ENCODE measurements at places on chromosomes 1 and 21.
A peak's percentile ranks its signal among the peaks of the same experiment; 100 is the strongest.

GRCh38 chr1:212205843-212206242 lies 79.4 kb upstream of the PPP2R5A start:
- no peak for DNase-seq

DNA sequence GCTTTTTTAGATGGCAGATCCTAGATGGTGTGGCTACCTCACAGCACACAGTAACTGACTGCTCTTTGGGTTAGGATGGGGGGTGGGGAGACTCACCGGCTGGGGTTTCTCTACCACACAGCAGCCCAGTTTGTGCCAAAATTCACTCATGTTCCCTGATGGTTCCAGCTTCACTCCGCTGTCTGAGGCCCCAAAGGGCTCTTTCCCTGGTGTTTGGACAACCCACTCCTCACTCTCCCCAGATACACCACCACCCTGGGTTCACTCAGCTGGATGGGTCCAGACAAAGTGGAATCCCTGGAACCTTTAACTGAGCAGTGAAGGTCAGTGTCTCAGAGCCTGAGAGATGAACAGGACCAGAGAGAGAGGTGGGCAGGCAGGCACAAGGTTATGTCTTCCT lies 3.8 kb downstream of the CDC42SE1 start:
- DNase-seq: no peak

GRCh38 chr21:29550205-29550604 lies 251.5 kb downstream of the BACH1 start:
- no peak for DNase-seq

DNA sequence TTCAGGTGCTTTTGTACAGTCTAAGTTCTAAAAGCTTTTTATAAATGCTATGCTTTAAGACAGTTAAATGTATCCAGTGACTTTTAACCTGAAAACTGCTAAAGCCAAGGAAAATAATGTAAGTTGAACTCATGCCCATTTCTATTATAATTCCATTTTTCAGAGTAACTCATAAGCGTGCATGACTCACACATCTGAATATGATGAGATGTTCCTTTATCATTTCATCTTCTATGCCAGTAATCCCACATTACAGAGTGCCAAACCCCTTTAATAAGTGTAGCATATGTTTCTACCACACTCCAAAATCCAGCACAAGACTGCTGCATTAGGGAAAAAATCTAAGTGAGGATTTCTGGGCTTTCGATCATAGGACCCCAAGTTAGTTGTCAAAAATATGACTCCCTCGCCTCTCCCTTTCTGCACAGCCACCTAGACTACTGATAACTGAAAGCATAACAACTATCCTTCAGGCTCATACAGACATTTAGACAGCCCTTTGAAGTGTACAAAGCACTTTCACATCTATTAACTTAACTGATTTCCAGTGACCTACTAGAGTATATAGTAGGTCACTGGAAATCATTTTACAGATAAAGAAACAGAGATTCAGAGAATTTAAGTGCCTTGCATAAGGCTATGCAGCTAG lies 45.3 kb downstream of the JAK1 start:
- peak; percentile 31 for DNase-seq

DNA sequence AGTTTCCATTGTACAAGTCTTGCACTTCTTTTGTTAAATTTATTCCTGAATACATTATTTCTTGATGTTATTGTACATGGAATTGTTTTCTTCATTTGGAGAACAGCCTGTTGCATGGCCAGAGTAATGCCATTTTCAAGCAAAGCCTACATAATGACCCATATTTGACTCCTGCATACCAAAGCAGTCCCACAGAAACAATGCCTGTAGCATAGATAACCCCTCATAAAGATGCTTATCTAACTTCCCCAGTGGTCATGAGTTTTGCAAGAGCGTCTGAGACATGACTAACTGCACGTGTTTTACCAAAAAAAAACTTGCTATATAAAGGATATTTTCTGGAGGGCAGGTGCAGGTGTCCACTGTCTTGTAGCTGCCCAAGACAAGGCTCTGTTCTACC lies 30.3 kb upstream of the RLF start:
- DNase-seq: peak; percentile 30

DNA sequence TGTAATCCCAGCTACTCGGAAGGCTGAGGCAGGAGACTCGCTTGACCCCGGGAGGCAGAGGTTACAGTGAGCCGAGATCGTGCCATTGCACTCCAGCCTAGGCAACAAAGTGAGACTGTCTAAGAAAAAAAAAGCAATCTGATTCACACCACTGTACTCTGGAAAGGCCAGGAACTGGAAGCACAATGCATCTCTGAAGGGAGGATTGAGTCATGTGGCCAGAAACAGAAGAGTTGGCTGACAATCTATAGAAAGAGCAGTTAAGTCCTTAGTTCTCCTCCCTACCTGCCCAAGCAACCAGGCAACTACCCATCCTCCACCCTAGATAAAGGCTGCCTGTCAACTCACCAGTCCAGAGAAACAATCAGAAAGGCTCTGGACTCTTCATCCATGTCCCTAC lies 45.9 kb downstream of the PIK3R3 start:
- DNase-seq: no peak

- DNase-seq: no peak
Measured at GRCh38 chr1:67390041-67390887, 39.9 kb downstream of the SERBP1 start.

DNA sequence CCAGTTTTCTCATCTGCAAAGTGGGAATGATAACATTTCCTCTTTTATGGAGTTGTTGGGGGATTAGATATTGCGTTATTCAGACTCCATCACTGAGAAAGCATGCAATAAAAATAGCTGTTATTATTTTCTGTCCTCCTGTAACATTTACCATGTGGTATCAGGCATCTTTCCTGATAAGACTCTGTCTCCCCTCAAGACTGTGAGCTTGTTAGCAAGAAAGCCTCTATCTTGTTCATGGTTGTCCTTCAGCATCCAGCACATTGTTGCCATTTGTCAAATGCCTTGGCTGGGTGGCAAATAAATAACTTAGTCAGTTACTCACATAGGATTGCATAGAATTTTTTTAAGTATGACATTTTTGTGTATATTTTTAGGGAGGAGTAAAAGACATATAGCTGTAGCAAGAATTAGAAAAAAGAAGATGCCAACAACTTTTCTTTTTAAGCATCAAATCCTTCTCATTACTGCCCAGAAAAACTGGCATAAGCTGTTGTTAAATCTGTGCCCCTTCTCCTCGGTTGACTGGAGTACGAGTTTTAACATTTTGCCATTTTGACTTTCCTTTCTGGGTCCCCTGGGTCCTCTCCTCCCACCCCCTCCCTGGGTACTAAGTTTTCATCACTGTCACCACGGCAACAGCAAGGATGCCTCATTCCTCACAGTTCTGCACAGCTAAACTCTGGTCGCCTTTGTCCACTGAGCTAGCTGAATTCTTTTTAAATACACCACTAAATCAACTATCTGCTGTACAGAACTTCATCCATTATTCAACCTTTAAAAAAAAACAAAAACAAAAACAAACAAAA lies 1.0 kb upstream of the JAM2 start:
- DNase-seq: no peak

DNA sequence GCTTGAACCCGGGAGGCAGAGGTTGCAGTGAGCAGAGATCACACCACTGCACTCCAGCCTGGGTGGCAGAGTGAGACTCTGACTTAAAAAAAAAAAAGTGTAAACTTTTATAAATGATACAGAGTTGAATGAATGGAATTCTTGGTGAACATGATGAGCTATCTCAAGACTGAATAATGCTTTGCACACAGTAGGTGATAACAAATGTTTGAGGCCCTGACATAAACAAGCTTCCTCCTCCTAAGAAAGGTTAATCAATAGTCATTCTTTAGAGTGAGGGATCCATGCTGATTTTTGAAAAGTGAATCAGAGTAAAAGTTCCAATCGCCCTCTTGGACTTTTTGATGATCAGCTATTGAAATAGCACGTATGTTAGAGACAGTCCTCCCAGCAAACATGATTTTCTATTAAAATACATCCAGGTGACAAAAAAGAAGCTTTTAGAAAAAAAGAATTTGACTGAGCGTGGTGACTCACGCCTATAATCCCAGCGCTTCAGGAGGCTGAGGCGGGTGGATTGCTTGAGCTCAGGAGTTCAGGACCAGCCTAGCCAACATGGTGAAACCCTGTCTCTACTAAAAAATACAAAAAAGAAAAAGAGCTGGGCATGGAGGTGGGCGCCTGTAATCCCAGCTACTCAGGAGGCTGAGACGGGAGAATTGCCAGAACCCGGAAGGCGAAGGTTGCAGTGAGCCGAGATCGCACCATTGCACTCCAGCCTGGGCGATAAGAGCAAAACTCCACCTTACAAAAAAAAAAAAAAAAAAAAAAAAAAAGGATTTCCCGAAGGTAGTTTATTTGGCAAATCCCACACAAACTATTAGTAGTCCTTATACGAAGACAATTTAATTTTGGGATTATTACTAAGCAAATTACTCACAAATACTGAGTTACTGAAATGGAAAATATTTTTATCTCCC lies 181.8 kb downstream of the NFIA start:
- DNase-seq: no peak

GRCh38 chr1:240693036-240693435 lies 81.1 kb upstream of the GREM2 start:
- DNase-seq: no peak

- DNase-seq: no peak
Measured at GRCh38 chr1:186595969-186596368, 84.3 kb downstream of the PTGS2 start.

DNA sequence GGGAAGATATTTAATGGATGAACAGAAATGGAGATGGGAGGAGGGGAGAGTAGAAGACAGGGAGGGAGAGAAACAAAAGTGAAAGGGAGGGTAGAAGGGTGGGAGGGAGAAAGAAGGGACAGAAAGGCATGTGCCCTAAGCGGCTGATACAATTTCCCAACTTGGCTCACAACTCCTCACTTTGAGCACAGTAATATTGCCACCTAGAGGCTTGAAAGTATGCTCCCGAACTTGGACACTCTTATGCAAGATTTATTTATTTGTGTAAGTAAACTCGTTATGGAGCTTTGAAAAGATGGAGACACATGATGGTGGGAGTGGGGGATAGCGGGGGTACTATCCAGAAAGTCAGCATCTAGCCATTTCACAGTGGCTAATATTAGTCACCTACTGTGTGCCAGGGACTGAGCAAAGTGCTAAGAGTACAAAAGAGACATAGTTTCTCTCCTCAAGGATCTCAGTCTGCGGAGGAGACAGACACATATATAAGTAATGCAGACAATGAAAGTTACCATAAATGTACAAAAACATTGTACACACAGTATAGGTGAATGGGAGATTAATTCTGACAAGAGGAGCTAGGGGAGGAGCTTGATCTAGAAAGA lies 189.7 kb downstream of the SEC16B start:
- peak; percentile 20 for DNase-seq

GRCh38 chr1:19661721-19662228 lies 2.9 kb upstream of the HTR6 start:
- DNase-seq: no peak

DNA sequence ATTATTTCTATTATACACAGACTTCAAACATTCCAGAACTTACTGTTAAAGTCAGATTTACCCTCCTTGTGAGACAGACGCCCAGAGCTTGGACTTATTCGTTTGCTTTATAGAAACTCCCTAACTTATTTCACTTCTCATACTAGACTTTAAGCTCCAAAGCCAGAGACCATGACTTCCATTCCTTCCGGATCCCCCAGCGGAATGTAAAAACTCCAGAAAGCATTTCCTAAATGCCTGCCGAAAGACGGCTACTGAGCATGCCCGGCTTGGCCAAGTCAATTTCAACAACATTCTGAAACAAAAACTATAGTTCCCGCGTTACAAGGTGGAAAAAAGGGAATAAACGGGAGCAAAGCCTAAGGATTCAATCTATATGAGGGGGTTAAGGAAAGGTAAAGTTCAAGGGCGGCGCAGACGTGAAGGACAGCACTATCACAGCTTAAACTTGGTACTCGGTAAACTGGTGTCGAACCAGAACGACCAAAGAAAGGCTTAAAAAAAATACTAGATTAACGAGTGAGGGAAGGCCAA lies 1.1 kb downstream of the USP48 start:
- peak; percentile 12 for DNase-seq

DNA sequence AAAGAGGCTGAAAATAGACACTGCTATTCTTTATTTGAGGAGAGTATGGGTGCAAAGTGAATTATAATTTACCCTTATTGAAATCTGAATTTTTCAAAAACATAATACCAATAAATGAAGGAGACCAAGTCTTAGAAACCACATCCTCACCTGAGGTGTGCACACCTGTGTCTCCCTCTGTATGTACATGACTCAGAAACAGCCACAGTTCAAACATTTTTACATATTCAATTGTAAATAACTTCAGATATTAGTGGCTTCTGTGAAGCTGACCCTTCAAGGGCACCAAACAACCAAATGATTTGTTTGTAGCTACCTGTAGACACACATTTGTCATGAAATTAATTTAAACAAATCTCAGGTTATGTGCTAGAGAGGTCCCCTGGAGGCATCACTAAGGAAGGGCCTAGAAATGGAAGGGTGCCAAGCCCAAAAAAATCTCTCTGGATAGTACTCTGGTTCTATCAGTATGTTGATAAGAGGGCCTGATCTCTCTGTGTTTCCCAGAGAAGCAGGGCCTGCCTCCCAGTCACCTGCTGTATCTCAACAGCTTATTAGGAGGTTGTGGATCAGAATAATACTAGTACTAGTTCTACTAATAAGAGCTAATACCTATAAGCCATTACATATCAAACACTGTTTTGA lies 28.1 kb downstream of the ERI3 start:
- DNase-seq: no peak

DNA sequence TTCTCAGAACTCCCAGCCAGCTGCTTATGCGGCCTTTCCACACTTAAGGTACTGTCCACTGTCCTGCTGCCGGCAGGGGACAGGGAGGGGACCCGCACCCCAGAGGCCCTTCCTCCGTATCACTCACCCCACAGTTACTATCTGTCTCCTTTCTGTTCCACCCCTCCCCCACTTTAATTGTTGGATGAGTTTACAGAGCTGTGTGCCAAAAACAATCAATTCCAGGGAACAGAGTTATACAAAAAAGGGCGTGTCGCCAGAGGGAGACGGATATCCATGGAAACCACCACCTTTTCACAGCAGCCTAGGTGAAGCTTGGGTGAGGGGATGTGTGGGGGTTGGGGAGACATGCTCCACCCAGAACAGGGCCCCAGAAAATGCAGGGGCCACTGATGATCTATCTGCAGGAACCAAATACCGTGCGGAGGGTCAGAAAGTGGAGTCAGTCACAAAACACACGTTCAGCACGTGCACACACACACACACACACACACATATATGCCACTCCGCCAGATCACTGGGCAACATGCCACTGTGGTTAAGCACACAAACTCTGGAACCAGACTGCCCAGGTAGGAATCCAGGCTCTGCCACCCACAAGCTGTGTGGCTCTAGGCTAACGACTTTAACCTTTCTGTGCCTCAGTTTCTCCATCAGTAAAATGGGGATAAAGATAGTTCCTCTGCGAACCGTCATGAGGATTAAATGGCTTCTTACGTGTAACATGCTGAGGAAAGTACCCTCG lies 30.5 kb downstream of the CASZ1 start:
- DNase-seq: no peak

- DNase-seq: no peak
Measured at GRCh38 chr1:175409938-175410337, 217.4 kb upstream of the KIAA0040 start.

DNA sequence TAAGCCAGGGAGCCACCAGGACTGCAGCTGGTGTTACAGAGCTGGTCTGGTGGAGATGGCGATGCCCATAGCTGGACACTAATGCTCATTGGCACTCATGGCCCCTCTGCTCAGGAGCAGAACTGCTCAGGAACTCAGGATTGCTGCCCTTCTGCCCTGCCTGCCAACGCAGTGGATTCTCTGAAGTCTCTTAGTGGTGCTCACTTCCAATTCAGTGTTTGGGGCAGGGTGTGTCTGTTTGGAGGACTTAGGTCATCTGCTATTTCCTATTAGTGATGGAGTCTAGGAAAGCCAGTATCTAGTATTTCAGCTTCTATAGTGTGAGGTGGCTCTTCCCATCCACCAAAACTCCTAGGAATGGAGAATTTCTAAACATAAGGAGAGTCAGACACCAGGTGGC lies 29.1 kb downstream of the S100A10 start:
- no peak for DNase-seq
